Ureter (tissue), 1 donor: ENCODE measurements at places on chromosomes 1 and 21.

- no peak for DNase-seq
These were observed 64.5 kb downstream of the EPS15 start for GRCh38 chr1:51454554-51454953.

GRCh38 chr21:16186742-16187141 lies 457.0 kb downstream of the USP25 start:
- DNase-seq: no peak

DNA sequence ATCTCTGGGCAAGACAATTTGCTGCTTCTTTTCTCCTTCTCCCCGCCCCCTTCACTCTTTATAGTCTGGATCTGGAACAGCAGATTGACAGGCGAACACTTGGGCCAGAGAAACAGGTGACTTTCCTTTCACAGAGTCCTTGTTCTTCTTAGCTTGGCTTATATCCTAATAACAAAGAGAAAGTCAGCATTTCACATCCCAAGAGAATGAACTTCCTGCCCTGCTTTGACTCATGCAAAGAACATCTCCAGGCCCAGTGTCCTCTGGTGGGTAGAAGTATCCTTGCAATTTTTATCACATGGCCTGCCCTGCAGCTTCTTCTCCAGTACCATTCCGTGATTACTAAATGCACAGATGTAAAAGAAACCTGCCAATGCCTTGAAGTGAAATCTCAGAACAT lies 764.4 kb downstream of the ADGRL2 start:
- no peak for DNase-seq

GRCh38 chr1:246197076-246197475 lies 310.0 kb downstream of the SMYD3 start:
- no peak for DNase-seq

DNA sequence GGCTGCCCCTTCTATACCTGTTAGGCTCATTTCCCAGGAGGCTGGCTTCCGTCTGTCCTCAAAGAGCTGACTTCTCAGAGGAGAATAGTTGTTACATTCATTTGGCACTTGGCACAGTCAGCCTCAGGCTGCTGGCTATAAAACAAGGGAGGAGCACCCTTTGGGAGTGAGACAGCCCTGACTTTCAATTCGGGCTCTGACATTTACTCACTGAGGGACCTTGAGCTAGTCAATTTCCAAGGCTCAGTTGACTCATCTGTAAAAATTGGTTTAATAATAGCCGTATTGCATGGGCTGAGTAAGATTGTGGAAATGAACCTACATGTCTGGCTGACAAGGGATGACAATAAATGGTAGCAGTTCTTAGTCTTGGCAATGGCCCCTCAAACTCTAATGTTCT lies 13.7 kb downstream of the ALX3 start:
- DNase-seq: no peak

- DNase-seq: no peak
These were observed 104.1 kb downstream of the NR5A2 start for GRCh38 chr1:200131551-200132125.

- peak; percentile 51 for DNase-seq
These were observed 406.5 kb downstream of the DUSP10 start for GRCh38 chr1:221335161-221336101.

GRCh38 chr1:1782399-1783221 lies 4.3 kb upstream of the NADK start:
- peak; percentile 79 for DNase-seq

DNA sequence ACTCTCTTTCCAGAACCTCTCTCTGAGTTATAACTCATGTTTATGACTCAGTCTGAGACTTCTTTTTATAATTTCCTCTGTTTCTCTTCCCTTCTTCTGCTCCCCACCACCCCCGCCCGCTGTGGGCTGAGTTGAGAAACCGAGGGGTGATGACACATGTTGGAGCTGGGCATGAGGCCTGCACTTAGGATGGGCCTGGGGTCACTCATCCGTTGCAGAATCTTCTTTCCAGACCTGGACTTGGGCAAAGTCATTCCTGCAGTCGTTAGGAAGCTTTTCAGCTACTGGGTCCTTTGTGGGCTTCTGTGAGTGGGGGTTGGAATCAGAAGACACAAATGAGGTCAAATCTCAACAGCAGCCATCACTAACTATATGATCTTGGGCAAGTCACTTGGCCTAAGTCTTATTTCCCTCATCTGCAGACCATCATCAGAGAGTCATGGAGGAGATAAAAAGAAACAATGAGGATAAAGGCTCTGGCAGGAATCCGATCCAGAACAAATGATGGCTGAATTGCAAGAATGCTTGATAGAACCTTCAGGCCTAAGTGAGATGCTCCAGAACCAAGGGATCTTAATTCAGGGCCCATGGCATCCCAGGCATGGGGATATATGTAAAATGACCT lies 53.4 kb downstream of the RPS6KA1 start:
- no peak for DNase-seq

DNA sequence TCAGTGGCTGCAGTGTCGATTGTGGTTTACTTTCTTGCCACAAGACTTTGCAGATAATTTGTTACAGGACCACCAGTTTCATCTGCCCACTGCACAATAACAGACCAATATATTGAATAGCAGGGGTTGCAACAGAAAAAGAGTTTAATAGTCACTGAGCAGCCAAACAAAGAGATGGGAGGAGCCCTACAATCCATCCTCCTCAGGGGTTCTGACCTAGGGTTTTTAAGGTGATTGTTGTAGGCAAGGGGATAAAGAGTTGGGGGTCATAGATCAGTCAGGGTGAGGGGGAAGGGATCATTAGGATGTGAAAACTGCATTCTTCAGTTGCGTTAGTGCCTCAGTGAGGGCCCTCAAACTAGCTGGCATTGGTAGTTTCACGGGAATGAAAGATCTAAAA lies 110.7 kb upstream of the OLFM3 start:
- no peak for DNase-seq
